ENCODE measurements at places on chromosomes 2 and 18.

GRCh38 chr2:45778720-45779171 is 127.3 kb downstream of the PRKCE start:
- no peak for DNase-seq

GRCh38 chr18:59650266-59650820 is 46.9 kb downstream of the CCBE1 start:
- DNase-seq, result no peak

- DNase-seq, result no peak
Observed at GRCh38 chr2:147149575-147150240, 695.1 kb upstream of the ACVR2A start.

- no peak for DNase-seq
Observed at GRCh38 chr2:3539836-3540235, 18.3 kb downstream of the RNASEH1 start.

DNA sequence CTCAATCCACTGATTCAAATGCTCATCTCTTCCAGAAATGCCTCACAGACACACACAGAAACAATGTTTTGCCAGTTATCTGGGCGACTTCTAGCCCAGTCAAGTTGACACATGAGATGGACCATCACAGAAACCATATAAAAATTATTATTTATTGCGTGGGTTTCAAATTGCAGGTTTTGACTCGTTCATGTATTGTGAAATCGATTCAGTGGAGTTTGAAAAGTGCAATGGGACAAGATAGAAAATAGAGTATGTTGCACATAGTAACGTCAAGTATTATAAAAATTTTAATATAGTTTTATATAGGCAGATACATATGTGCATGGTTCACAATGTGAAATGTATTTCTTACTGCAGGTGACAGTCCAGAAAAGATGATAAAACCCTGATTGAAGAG is 100.8 kb downstream of the MRPS9 start:
- no peak for DNase-seq

DNA sequence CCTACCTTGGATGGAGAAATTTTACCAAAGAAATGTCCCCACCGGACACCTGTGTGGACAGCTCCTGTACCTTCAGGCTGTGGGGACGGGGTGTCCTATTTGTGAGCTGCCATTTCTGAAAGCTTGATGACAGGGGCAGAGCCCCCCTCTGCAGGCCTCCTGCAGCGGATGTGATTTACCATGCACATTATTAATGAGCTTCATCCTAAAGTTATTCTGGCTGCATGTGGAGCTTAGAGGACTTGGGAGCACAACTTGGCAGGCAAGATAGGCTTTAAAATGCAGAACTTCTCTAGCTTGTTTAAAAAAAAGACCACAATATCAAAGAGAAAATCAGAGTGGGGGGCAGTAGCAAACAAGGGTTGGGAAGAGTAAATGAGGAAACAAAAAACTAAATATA is 350.0 kb upstream of the KLHL29 start:
- DNase-seq, result no peak

DNA sequence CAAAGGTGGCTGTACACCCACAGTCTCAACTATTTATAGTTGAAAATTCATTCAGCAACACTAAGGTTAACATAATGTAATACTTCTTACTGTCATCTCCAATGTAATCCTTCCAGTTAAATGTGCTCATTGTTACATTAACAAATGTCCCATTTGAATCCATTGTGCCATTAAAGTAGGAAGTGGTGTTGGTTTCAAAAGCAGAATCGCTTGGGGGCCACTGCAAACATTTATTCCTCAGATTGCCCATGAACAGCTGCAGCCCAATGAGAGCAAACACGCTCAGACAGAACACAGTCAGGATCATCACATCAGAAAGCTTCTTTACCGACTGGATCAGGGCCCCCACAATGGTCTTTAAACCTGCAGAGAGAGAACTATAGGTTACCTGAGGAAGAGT is 41.4 kb downstream of the SCN3A start:
- DNase-seq, result no peak

GRCh38 chr2:238719641-238720040 is 128.2 kb upstream of the TWIST2 start:
- DNase-seq, result no peak
